ENCODE measurements at places on chromosomes 7 and 10.

DNA sequence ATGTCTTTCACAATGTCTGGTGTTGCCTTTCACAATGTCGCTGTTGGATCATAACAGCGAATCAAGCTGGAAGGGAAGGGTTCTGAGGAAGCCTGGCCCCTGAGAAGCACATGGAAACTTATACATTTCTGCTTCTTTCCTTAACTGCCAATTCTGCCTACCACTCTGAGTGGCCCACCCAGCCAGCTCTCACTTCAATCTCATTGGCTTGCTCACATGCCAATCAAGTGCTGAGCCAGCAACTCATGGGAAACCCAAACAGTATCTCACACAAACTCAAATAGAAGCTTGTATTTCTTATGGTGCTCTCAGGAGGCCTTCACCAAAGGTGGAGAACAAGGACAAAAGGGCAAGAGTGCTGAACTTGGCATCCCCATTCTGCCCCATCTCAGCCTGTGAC, 117.4 kb upstream of the GPR26 start:
- DNase-seq, result no peak

DNA sequence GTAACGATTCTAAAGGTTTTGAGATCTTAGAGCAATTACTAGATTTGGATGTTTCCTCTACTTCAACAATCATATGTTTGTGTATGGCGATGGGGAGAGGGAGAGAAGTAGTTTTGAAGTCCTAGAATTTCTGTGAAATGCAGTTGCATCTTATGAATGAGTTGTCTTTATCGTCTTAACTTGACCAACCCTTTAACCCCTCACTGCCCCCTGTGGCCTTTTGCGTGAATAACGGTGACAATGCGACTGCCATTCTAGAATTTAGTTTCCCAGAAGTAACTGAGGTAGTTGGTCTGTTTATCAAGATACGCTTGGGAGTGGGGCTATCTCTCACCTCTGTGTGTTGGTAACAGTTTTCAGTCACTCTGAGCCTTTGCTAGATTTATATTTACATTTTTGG, 204.6 kb downstream of the HDAC9 start:
- no peak for DNase-seq

DNA sequence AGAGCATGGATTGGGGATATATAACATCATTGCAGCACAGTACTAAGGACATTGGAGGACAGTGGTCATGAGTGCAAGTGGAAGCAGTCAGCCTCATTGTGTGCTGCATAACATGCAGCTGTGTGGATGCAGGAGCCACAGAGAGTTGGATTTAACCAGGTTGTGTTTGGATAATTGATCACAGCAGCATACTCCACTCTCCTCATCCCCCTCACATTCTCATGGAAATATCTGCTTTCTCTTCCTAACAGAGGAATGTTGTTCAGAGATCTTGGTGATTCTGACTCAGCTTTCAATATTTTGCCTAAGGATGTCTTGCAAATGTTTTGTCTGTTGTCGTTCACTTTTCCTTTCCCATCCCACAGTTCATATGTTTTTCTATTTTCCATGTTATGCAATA, 31.8 kb upstream of the LSM8 start:
- no peak for DNase-seq

DNA sequence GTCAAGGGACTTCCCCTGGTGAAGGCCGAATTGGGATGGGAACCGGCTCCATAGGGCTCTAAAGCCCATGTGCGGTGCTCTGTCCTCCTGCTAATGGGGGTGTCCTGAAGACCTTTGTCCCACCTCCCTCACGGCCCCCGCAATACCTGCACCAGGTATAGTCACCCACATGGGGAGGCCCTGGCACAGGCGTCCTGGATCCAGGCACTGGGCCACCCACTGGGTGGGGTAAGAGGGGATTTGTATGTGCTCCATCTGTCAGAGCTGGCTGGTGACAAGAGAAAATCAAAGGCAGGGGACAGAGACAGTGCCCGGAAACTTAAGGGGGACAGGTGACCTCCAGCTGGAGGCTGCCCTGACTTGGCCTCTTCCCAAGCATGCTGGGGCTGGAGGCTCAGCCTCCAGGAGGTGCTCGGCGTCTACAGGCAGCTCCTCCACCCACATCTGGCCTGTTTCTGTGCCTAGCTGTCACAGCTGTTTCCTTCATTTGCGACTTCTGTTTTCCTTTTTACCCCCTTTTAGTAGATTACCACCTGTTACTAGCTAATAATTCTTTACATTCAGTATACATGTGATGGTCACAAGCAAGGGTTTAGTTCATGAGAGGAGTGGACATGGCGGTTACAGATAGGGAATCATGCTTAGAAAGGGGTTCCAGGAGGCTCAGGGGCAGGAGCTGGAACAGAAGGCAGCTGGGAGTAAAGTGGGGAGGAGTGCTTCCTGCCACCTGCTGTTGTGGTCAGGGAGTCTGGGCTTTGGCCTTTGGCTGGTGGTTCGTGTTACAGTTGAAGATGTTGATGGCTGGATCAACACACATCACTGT, 2.3 kb upstream of the CUZD1 start:
- DNase-seq, result no peak

DNA sequence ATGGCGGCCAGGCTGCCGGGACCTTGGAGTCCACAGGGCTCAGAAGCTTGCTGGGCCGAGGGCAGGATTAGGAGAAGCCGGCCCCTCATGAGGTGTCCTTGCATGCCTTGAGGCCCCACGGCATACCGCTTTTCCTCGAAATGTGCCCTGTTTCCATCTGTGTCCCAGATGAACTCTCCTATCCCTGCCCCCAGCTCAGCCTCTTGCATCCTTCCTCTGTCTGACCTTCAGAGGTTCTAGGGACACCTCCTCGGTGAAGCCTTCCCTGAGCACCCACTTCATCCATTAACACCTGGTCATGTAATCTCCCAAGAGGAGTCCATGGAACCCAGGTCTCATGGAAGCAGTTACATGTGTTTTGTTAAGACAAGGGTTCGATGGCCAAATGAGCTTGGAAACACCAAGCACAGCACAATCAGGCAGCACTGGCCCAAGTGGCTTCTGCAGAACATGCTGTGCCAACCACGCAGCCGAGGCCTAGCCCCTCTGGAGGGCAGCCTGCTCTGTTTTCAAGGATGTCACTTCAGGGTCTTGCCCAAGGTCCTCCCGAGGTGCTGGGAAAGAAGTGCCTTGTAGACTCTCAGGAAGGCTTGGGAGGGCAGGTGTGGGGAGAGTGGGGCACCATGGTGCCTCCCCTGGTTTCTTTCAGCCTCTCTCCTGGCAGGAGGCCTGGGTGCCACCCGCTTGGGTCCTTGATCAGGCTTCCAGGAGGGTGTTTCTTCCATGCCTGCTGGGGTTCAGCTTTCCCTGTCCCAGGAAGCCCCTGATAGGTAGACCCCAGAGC, 124.3 kb downstream of the NEURL1 start:
- DNase-seq, result no peak

DNA sequence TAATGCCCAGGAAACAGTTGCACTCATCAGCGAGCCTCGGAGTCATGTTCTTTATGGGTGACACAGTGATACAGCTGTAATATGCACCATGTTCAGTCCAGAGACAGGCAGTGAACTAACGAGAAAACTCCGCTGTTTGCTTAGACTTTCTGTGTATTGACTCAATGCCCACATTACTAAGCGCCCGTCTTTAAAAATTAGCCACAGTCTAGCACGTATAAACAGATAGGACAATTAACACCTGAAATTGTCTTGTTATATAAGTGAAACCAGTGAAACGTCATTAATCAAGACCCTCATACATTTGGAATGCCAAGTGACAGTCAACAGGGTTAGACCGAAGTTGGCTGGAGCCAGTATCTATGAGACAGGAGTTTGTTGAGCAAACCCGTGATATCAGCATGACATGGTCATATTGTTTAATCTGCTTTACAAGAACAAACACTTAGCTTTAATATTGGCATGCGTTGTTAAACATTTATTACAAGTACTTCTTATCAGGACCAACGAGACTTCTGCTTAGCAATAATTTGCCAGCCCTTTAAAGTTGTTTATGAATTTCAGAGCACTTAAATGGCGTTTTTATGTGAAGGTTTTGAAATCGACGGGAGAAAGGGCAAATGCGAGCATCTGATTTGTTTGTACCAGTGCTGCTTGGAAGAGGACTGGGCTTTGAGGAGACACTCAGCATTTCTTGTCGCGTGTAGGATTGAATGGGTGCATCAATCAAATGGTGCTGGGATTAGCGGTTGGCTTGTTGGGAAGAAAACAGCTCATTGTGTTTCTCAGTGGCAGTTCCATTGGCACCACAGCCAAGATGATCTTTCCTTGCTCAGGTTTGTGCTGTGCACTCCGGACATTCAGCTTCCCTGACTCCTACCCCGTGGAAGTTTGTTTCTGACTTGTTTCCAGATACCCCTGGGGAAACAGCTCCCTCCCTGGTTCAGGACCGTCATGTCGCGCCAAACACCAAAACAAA, 56.3 kb downstream of the CAMK1D start:
- DNase-seq, result no peak

DNA sequence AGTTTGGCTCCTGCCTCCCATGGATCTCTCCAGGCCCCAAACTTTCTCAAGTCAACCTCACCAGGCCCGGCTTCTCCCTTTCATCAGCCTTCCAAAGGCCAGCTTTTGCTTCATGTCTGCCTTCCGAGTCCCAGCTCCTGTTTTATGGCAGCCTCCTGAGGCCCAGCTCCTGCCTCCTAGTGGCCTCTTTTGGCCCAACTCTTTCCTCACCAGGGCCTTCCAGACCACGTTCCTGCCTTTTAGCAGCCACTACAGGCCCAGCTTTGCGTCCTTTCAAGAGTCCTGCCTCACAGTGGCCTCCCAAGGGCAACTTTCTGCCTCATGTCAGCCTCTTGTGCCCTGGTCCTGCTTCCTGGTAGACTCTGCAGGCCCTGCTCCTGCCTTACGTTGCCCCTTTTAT, 15.3 kb upstream of the TMEM248 start:
- no peak for DNase-seq

GRCh38 chr7:149070372-149071125, 20.0 kb downstream of the ZNF786 start:
- DNase-seq, result no peak

DNA sequence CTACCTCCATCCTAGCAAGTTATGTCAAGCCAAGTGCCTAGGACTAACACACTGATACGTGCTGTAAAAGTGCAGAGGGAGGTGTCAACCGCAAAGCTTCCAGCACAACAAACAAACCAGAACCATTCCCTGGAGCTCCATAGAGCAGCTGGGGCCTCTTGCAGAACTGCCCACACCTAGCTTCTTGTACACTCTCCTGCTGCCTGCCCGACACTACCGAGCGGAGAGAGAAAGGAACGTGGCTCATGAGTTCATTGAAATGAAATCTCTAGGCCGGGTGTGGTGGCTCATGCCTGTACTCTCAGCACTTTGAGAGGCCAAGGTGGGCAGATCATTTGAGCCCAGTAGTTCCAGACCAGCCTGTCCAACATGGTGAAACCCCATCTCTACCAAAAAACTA, 73.5 kb downstream of the MKI67 start:
- no peak for DNase-seq

GRCh38 chr10:101305320-101306241, 48.4 kb upstream of the BTRC start:
- no peak for DNase-seq

- no peak for DNase-seq
Measured at GRCh38 chr10:62993121-62993520, 140.0 kb upstream of the NRBF2 start.

DNA sequence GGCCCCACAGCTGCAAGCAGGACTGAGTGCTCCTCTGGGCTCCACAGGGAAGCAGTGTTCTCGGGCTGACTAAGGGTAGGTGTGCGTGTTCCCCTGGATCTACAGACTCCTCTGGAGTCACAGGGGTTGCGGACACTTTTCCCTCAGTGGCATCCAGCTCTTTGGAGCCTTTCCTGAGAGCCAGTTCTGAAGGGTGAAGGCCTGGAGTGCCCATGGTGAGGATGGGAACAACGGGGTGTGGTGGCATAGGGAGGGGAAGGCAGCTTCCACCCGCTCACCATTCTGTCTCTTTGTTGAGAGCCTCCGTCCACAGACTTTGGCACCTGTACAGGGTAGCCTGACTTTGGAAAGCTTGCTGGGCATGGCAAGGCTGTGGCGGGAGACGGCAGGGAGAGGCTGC, 104.1 kb upstream of the PCBD1 start:
- no peak for DNase-seq

DNA sequence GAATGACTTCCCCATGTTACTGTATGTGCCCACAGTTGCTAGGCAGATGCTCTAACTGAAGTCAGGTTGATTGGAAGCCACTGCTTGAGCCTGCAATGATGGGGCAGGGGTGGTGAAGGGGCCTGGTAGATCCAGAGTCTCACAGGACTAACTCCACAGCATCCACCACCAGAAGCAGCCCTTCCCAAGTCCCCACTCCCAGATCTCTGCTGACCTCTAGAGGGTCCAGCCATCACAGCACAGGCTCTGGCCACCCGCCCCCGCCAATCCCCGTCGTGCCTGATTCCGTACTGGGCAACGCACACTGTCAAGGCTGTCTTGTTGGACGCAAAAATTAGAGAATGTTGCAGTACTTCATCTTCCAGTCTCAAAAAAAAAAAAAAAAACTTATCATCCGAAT, 136.8 kb upstream of the PDE1C start:
- no peak for DNase-seq

- no peak for DNase-seq
Measured at GRCh38 chr10:77724820-77725219, 87.2 kb upstream of the KCNMA1 start.

DNA sequence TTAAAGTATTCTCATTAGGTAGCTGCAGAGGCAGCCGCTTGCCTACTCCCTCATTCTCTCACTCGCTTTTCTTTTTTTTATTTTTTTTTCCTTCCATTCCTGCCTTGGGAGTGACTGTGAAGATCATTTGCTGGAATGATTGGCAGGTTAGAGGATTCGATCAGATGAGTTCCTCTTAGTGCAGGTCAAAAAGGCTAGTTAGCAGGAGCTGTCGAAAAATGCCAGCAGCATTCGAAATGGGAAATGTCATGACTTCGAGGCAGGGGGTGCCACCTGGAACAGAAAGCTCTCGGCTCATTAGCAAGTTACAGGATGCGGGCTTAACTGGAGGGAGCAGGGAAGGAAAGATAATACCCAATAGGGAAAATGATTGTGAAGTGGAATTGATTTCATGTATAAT, 137.5 kb upstream of the FZD1 start:
- DNase-seq, result no peak

DNA sequence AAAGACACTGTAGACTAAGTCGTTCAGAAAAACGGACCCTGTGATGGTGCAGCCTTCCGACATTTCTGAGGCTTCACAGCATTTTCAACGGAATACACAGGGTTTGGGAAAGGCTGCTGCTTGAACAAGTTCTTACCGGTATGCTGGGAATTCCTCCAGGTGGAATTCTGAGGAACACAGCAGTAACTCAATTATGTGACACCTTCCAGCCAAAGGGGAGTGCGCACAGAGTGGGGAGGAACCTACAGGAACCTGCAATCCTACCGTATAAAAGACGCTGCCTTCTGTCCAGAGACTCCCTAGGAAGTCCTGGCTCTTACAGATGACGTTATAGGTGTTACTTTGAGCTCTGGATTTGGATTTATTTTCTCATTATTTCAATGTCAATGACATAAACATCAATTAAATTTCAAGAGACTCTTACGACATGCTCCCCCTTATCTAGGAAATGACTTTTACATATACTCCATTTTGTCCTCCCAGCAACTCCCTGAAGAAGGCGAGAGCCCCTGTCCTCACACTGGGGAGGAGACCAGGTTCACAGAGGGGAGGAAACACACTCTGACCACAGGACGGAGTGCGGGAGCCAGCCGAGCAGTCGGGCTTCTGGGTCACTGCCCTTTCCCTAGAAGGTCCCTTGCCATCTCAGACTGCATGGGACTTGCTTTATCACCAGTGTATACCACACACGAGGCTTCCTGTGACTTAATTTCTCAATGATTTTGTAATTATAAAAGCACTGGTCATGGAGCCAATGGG, 27.9 kb downstream of the VIPR2 start:
- no peak for DNase-seq
